Left renal pelvis (tissue), 4 donors: ENCODE measurements at places on chromosomes 5 and 9.

DNA sequence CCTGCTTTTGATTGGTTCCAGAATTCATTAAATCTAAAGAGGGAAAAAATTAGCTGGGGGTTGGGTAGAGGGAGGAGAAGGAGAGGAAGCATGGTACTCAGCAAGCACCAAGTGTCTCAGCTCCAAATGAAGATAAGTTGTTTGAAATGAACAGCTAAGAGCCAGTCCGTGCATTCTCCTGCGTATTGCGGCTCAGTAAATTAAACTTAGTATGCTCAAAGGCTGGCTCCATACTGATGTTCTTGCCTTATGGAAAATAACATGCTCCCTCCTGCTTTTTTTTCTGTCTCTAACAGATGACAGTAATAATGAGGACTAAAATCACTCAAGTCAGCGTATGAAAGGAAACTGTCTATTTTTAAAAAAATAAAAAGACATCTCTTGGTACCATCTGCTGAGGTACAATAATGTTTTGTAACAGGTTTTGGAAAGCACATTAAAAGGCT is 161.0 kb downstream of the SPATA31D1 start:
- no peak for DNase-seq

- no peak for DNase-seq
Measured at GRCh38 chr5:179793468-179794139, at the start of gene LTC4S. Gene LTC4S (plus strand): TSS chr5:179793986. CDS start chr5:179794081, 95 bp downstream.

DNA sequence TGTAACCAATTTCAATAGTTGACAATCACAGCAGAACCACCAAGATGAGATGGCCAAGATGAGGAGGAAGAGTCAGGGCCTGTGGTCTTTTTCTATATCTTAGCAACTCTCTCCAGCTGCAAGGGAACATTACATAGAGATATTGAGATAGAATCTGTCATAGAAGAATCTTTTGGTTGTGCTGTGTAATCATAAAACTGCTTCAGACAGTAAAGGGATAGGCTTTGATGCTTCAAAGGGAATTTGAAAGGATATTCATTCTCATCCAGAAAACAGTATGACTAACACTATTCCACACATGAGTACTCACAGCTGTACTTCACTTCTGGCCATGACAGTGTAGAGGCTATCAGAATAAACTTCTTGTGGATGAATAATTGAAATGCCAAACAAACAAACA is 145.9 kb downstream of the YIPF5 start:
- DNase-seq: no peak

GRCh38 chr9:7671847-7672246 is 127.7 kb downstream of the DMAC1 start:
- DNase-seq: no peak

DNA sequence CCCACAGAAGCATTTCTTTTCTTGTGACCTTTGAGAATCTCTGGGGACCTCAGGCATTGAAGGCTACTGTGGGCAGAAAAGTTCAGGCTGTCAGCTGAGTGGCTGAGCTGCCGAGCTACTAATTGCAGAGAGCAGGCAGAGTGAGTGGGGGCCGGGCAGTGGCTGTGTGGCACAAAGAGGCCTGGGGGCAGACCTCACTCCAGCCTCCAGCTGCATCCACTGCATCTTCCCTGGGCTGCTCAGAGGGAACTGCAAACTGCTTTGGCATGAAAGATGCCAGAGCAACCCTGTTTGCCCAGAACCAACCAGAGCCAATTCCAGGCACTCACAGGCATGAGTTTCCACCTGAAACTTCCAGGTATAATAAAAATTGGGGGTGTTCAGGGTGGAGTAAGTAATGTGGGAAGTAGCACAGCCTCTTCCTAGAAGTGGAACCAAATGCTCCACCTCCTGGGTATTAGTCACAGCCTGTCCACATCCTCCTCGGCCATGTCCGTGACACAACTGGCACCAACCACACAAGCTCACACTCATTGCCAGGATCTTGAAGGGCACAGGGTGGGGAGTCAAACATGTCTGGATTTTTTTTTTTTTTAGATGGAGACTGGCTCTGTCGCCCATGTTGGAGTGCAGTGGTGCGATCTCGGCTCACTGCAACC is 548.9 kb downstream of the BNC2 start:
- DNase-seq: no peak

GRCh38 chr9:111661150-111661801 is at the start of gene GNG10:
Gene GNG10 (plus strand): TSS chr9:111661605. CDS start chr9:111661635, 30 bp downstream.
- DNase-seq: no peak

GRCh38 chr9:83932011-83932410 is 10.8 kb upstream of the KIF27 start:
- DNase-seq: no peak

DNA sequence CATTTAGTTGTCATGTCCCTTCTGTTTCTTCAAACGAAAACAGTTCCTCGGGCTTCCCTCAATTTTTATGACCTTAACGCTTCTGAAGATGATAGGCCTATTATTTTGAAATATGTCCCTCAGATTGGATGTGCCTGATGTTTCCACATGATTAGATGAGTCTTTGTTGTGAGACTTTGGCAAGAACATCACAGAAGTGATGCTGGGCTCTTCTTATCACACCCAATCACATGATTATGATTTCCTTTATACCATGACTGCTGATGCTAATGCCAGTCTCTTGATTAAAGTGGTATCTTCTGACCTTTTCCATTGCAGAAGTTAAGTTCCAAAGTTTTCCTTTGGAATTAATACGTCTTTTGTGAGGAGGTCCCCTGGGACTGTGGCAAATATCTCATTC is 175.7 kb downstream of the SAXO1 start:
- DNase-seq: no peak

DNA sequence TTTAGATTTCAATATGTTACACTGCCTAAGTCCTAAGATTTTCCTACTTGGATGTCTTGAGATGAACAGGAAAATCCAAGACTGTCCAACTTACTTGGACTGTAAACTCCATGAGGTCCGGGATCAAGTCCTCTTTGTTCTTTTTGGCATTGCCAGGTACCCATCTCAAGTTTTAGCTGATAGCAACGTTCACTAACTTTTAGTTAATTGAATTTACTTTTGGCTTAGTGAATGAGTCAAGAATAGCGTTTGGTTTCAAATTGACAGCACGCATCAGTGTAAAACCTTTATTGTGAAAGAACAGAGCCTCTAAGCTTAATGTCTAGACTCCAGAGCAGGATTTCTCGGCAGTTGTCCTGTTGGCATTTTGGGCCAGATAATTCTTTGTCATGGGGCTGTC is 37.2 kb downstream of the ALDH1A1 start:
- no peak for DNase-seq

DNA sequence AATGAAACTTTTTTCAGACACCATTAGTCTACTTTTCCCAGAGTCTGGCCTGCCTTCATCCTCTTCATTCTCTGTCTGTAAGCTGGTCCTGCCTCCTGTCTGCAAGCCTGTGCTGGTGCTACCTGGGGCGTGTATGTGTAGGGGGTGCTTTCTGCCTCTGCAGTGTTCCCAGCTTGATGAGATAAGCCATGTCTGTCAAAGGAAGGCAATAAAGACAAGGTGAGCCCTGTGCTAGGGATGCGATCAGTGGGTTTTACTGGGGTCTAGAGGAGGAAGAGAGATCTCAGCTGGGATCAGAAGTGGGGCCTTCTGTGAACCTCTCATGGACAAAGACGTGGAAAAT is 78.0 kb upstream of the TGFBR1 start:
- DNase-seq: no peak

DNA sequence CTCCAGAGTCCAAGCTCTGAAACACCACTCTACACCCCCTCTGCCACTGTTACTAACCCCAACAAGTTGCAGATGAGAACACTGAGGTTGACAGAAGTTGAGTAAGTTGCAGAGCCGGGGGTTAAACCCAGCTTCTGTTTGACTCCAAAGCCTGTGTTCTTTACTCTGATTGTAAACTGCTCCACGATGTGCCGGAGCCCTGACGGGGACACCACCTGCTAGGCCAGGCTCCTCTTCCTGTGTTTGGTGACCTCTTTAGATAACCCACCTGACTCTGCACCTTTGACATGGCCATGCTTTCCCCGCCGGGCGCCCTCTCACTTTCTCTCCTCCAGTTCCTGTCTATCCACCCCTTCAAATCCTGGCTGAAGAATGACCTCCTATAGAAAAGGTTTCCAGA is 96.7 kb downstream of the PAX5 start:
- DNase-seq: no peak

- DNase-seq: no peak
Measured at GRCh38 chr5:145903867-145904266, 31.1 kb upstream of the GRXCR2 start.

DNA sequence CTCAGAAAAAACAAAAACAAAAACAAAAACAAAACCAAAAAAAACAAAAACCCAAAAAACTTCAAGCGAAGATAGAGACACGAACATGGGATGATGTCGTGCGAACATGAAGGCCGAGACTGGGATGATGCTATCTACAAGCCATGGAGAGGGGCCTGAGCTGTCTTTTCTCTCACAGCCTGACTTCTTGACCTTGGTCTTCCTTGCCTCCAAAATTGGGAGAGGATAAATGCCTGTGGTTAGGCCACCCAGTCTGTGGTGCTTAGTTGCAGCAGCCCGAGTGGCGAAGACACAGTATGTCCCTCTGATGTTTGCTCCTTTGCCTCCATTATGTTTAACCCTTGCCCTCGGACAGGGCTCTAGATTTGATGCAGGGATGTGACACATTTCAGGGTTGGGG is 130.4 kb upstream of the BASP1 start:
- no peak for DNase-seq

DNA sequence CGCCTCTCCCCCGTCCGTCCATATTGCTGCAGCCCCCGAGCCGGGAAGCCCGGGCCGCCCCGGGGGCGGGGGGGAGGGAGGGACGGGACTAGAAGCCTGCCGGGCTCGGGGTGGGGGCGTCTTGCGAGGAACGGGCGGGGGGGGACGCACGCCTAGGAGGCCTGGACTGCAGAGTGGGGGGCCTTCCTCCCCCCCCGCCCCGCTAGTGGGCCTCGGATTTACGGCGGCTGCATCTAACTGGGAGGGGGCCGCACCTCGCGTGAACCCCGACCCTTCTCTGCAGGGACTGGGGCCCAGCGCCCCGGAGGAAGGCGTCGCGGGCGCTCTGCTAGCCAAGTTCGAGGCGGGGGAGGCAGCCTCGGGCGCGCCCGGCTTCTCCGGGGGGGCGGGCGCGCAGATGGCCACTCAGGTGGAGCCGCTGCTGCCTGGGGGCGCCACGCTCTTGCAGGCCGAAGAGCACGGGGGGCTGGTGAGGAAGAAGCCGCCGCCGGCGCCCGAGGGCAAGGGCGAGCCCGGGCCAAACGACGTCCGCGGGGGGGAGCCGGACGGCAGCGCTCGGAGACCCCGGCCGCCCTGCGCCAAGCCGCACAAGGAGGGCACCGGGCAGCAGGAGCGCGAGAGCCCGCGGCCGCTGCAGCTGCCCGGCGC is at the start of gene LARP1:
TSS of gene LARP1 (plus strand) at position 17 of the 648 bp plus-strand sequence. CDS start at position 398, 381 bp downstream.
- no peak for DNase-seq

DNA sequence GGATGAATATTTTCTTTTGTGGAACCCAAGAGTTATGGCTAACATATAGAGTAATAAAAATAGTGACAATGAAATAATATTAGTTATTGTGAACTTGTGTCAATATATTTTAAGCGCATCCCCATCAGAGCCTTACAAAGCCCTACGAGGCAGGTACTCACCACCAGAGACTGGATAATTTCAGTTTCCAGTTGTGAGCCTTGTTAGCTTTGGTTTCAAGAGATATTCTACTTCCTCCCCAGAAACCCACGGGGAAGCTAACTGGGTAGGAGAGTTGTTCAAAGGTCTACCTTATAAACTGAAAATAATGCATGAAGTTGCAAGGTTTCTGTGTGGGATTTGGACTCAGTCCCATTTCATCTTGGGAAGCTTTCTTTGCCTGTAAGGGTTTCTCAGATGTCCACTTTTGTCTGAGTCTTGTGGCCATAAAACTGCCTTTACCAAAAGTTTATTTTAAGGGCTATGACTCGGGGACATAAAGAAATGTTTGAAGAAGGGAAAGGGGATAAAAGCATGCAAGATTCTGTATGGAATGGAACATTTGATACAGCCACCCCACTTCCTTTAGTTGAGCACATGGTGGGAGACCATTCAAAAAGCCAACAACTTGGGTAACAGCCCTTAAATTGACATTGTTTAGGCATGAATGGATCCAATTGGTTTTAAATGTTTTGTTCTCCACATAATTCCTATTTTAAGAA is 57.4 kb upstream of the ANKRD55 start:
- DNase-seq: no peak

GRCh38 chr5:180606215-180606785 is 15.0 kb upstream of the SCGB3A1 start:
- DNase-seq: no peak

DNA sequence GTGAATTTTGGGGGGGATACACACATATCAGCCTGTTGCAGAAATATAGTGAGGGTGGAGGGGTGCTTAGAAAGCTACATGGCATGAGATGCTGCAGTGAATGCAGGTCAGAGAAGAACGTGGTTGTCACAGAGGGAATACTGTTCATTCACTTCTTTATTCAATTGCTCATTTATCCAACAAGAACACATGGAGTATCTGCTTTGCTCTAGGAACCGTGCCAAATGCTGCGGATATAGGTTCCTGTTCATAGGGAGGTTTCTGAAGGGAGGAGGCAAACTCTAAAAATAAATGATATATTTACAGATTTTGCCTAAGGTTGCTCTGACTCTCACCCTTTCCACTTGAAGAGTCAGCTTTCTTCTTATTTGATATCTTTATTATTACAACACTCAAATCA is 444.3 kb upstream of the CLINT1 start:
- DNase-seq: no peak

DNA sequence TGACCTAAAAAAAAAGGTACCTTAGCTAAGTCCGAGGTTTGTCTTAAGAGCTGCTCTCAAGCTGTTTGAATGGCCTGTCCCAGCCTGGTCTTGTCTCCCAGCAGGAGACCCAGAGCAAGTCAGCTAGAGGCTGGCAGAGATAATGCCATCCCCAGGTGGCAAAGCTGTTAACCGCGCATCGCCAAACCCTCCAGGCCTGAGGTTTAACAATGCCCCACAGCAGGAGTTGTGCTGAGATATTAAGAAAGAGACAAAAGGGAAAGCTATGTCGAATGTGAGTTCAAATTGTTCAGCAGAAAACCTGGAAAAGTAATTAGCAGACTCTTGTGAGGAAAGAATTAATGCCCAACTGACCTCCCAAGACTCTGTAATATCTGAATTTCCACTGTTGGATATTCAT is 187.1 kb downstream of the FSTL4 start:
- no peak for DNase-seq

DNA sequence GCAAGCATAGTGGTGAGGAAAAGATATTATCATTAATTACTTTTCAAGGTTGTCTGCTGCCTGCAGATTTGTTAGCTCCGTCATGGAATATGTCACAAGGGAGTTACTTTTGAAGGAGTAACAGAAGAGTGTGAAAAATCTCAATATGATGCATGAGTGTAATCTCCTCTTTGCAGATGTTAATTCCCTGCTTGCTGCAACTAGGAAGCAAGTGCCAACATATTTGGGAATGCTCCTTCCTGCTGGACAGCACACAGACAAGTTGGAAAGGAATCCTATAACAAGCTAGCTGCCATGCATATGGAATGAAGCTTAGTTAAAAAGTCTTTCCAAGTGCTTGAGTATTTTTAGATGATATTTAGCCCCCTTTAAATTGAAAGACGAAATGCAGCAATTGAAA is 2023.6 kb upstream of the CDH6 start:
- DNase-seq: no peak

DNA sequence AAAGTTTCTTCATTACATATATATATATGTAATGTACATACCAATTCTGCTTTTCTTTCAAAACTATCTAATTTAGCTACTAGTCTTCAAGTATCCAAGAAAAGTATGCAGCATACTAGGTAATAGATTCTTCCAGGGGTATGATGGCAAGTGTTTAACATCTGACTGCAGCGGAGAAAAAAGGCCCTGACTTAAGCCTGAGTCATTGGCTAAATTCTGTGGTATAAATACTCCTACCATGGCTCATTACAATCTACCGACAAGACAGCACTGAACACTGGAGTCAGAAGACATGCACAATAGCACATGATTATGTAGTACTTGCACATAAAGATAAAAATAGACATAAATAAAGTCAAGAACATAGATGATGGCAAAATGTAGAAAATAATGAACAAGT is 439.9 kb downstream of the BRINP1 start:
- no peak for DNase-seq
